ENCODE measurements at places on chromosomes 12 and 14.

GRCh38 chr14:94001016-94001415 lies 3.9 kb downstream of the CCDC197 start:
- DNase-seq = no peak

DNA sequence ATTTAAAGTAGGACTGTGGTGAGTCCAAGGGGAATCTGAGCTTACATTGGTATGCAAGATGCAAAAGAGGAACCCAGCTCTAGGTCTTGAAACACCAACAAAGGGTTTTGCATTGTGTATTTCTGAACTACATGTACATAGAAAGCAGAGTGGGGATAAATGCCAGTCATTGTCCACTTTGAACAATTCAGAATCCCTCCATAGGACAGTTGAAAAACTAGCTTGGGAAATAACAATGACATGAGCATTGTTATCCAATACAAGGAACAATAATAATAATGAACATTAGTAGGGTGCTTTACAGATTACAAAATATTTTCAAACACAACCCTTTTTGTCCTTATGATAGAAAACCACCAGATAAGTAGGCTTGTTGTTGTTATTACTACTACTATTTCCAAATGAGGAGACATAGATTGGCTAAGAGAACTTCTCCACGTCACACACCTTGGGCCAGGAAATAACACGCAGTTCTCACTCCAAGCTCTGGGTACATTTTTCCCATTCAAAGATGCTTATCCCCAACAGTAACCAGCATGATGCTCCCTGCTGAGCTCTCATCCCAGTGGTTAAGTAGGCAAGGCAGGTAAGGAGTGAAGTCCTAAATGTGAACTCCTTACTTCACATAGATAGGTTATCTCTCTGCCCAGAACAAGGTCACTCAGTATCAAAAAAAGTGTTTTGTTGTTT lies 51.7 kb upstream of the RASSF8 start:
- DNase-seq = no peak

- no peak for DNase-seq
Measured at GRCh38 chr12:111253213-111253612, 115.7 kb downstream of the PHETA1 start.

DNA sequence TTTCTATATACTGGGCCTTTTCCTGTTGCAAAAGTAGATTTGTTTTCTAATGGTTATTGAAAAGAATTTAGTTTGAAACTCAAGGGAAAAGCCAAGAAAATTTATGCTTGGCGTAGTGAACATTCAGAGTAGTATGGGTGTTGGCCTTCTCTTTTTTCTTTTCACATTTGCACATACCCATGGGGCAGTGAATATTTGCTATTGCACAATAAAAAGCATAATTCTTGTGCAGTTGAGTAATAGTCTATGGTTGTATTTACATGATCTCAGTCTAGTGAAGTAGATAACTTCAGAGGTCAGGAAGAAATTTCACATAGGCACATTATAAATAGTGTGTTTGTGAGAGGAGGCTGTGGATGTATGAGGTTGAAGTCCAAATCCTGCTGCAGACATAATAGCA lies 158.1 kb downstream of the FLRT2 start:
- no peak for DNase-seq

DNA sequence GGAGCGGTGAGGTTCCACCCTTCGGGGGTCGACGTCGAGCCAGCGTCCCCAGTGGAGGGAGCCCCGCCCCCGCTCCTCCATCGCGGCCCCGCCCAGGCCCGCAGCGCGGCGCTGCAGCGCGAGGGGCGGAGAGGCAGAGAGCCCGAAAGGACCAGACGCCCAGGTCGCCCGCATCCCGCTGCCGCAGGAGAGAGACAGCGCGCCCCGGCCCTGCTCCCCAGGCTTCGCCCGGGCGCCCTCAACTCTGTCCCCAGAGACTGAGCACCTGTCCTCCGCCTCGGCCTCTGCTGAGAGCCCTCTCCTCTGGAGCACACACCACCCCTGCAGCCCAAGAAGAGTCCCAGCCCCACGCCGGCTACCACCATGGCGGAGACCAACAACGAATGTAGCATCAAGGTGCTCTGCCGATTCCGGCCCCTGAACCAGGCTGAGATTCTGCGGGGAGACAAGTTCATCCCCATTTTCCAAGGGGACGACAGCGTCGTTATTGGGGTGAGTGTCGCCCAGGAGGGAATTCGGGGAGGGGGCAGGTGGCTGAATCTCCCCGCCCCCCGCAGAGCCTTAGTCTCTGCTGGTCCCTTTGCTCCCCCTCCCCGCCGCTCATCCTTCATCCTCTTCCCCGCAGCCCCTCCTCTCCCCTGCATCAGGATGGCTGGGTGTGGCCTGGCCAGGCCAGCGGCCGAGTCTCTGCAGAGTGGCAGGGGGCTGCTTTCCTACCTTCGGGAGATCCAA lies at the start of gene KIF5A:
Gene KIF5A (plus strand): TSS at position 136 of the 732 bp plus-strand sequence. CDS start 228 bp downstream, at position 364.
- DNase-seq = no peak

- peak; percentile 38 for DNase-seq
Measured at GRCh38 chr14:36068777-36069534, 107.6 kb downstream of the PTCSC3 start.
